ENCODE measurements at places on chromosomes 4 and X. TPM values are rescaled to one million over a fixed set of nuclear protein-coding genes. Genes with fewer than 3 reads are reported as not detected.

- no peaks in the 10 kb centered on the region for H3K4me1 ChIP-seq
- no peaks in the 10 kb centered on the region for H3K36me3 ChIP-seq
- no peak overlapping the region for H3K4me3 ChIP-seq
- DNase-seq = no peak
Observed at GRCh38 chr4:128823025-128823661, 13.6 kb downstream of the JADE1 start.

DNA sequence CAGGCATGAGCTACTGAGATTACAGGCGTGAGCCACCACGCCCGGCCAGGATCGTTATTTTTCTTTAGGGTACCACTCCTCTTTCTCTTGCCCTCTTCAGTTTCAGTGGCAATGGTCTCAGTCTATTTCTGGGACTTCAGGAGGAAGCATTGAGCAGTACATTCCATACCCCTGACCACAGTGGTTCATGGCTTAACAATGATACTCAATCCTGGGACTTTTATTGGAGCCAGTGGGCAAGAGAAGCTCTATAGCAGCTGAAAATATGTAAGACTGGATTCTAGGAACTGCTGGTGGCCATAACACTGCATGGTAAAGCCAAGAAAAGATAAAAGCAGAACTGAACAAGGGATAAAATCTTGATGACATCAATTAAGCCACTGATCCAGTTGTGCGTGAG is 5.8 kb upstream of the CCNA2 start:
- no peaks in the 10 kb centered on the region for H3K36me3 ChIP-seq
- no peaks in the 10 kb centered on the region for H3K4me1 ChIP-seq
- DNase-seq = no peak
- H3K27me3 ChIP-seq = no peaks in the 10 kb centered on the region
- no peak overlapping the region for H3K4me3 ChIP-seq

DNA sequence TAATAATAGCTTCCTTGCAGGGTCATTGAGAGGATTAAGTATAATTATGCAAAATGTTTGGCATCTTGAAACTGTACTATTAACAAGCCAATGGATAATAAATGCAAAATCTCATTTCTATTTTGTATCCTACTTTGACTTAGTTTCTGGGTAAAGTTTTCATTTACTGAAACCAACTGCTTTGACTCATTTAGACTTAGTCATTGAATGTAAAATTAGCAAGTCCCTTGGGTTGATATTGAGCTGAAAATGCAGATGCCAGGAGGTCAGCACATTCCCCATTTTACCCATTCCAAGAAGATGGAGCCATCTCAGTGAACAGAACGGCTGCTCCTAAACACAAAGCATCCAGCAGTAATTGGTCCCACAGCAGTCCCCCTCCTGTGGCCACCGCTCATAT is 74.7 kb upstream of the GATB start:
- H3K27ac ChIP-seq = no peak overlapping the region
- H3K4me3 ChIP-seq = no peak overlapping the region
- no peak for DNase-seq
- H3K36me3 ChIP-seq = no peaks in the 10 kb centered on the region
- no peaks in the 10 kb centered on the region for H3K4me1 ChIP-seq
- H3K27me3 ChIP-seq = no peaks in the 10 kb centered on the region

The PPP2R2C gene
- total RNA-seq = 22.6 TPM

The C4orf17 gene
- total RNA-seq = not detected

The SAGE1 gene
- total RNA-seq = not detected

The ITGB1BP2 gene
- total RNA-seq = 5.5 TPM

Data from uterus (tissue), 4 donors.